SK-MEL-5 (cell line): ENCODE measurements at places on chromosomes 1 and 21. TPM values are rescaled to one million over a fixed set of nuclear protein-coding genes. Genes with fewer than 3 reads are reported as not detected.

DNA sequence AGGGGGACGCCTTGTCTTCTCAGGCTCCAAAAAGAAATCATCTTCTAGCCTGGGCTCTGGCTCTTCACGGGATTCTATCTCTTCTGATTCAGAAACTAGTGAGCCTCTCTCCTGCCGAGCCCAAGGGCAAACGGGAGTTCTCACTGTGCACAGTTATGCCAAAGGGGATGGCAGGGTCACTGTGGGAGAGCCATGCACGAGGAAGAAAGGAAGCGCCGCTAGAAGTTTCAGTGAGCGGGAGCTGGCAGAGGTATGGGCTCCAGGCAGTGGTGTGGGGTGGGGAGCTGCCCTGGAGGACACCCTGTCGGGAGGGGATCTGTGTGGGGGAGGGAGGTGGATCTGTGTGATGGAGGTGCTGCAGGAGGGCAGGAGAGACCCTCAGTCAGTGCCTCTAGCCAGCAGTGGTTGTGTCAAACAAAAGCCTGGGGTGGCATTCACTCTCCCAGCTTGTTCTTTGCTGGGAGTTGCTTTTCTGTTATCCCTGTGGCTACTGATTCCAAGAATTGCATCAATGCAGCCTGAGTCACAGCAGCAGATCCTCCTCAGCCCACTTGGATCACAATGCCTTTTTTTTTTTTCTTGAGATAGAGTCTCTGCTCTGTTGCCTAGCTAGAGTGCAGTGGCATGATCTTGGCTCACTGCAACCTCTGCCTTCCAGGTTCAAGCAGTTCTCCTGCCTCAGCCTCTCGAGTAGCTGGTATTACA lies 21.8 kb downstream of the KDM4A start:
- no peak for DNase-seq

DNA sequence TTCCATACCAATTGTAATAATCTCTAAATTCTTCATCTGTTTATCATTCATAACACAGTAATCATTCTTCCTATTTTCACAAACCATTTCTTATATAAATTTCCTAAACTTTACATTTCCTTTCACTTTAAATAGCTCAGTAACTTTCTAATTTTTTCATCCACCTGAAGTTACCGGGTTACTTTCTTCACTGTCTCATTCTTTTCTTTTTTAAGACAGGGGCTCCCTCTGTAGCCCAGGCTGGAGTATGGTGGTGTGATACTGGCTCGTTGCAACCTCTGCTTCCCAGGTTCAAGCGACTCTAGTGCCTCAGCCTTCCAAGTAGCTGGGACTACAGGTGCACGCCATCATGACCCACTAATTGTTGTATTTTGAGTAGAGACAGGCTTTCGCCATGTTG lies 41.3 kb downstream of the RERE start:
- DNase-seq, result no peak

DNA sequence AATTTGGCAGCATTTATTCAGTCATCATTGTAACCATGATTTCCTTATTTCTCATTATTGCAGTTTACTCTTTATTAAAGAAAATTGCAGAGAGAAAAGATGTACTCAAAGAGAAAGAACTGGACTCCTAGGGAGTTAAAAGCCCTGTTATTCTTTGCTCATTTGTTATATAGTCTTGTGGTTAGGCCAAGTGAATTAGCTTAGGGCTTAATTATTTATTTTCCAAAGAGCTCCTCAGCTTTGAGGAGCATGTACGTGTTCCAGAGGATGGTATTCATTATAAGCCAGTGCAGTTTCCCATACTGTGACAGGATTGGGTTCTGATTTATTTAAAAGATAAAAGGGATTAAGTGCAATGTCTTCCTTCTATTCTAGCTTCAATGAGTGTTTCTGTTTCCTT lies 86.4 kb downstream of the GPR161 start:
- DNase-seq, result no peak

DNA sequence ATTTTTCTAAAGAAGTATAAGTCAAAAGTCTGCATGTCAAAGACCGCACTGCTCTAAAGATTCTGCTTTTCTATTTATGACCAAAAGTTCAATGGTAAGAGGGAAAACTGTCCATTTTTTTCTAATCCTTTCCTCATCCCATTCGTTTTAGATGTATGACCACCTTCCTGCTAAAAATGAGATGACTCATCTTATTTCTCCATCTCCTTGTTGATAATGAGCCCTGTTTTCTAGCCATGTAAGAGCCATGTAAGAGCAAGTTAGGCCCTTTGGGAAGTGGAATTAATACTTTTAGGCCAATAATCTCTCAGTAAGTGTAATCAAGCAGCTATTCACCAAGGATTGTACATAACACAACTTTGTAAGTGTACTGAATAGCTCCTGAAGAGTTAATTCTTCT lies 475.6 kb upstream of the B3GALT2 start:
- DNase-seq, result no peak

DNA sequence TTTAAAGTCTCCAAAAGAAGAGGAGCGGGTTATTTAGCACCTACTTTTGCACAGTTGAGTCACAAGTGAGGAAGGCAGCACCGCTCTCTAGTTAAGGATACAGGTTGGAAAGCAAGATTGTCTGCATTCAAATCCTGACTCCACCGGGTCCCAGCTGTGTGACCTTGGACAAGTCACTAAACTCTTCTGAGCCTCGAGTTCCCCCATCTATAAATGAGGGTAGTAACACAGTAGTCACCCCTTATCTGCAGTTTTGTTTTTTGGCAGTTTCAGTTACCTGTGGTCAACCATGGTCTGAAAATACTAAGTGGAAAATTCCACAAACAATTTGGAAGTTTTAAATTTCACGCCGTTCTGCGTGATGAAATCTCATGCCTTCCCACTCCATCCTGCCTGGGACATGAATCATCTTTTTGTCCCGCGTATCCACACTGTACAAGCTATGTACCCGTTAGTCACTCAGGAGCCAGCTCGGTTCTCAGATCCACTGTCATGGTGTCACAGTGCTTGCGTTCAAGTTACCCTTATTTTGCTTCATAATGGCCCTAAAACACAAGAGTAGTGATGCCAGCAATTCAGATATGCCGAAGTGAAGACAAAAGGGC lies 49.4 kb downstream of the CAPZB start:
- DNase-seq, result no peak

- DNase-seq, result no peak
These were observed 36.5 kb downstream of the TNFRSF8 start for GRCh38 chr1:12099610-12100009.

GRCh38 chr1:213982289-213982671 lies 5.5 kb upstream of the PROX1 start:
- DNase-seq, result no peak

Gene GPR52
- 0.19 TPM in 1 of 2 replicates, not detected in the other for total RNA-seq

Gene DFFA
- total RNA-seq, result 43.1 and 43.9 TPM in 2 replicates
